Fibroblast of upper back skin (primary cell): ENCODE measurements at places on chromosomes 13 and 19.

DNA sequence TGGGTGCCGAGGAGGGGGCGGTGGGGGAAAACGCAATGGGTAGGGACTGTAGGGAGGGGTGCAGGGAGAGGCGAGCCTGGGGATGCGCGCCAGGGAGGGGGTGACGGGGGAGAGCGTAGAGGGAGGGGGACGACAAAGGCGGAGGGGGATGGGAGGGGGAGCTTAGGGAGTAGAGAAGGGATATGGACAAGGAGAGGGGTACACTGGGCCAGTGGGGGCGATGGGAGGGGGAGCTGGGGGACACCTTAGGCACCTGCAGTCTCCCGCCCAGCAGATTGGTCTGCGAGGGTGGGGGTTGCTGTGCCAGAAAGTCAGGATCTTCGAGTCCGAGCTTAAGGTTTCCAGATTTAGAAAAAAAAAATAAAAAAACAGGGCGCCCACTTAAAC lies 15.7 kb downstream of the CCDC124 start:
- DNase-seq = no peak

DNA sequence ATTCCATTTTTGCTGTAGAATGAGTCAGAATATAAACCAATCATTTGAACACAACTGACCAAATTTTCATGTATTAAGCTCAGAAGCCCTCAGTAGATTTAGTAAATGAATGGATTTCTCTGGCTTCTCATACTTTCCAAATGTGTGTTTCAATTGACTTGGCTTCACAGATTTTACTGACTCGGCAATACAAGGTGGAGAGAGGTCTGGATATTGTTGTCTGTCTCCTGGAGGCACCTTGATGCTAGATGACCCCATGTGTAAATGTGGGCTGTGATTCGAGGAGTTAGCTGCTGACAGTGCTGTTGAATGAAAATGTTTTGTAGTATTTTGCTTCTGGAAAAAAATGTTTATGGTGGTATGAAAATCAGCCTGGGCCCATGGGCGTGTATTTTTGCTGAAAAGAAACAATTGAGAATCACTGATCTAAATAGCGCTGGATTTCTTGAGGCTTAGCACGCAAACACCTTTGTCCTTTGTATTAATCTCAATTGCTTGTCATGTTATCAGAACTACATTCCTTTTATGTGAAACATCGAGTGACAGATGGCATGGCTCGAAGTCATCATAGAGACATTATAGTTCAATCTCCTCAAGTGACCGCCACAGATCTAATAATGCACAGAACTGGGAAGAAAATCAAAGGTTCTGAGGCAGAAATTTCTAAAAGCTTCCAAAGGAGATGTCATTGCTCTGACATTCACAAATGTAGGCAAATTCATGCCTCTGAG lies 41.2 kb upstream of the UBAC2 start:
- DNase-seq = no peak

GRCh38 chr19:14189415-14189814 lies 16.6 kb downstream of the ADGRL1 start:
- no peak for DNase-seq

DNA sequence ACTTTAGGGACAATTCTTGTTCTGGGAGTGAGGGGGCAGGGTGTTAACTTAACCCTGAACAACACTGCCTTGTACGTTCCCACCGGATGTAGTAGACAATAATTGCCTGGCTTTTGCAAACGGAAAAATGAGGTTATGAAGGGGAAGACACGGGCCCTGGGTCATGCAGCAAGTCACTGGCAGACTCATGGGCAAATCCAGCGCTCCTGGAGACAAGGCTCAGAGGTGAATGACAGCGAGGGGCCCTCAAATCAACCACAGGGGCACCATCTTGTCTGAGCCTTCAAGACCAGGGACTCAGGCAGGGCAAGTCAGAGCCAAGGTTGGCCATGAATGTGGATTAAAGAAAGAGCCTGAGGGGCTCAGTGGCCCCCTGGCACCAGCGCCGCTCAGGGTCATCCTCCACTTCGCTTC lies 2.8 kb downstream of the RASA3 start:
- DNase-seq = no peak

GRCh38 chr13:58239774-58240268 lies 608.3 kb downstream of the PCDH17 start:
- no peak for DNase-seq
